ENCODE measurements at places on chromosomes 2 and 18.
A peak's percentile ranks its signal among the peaks of the same experiment; 100 is the strongest.

DNA sequence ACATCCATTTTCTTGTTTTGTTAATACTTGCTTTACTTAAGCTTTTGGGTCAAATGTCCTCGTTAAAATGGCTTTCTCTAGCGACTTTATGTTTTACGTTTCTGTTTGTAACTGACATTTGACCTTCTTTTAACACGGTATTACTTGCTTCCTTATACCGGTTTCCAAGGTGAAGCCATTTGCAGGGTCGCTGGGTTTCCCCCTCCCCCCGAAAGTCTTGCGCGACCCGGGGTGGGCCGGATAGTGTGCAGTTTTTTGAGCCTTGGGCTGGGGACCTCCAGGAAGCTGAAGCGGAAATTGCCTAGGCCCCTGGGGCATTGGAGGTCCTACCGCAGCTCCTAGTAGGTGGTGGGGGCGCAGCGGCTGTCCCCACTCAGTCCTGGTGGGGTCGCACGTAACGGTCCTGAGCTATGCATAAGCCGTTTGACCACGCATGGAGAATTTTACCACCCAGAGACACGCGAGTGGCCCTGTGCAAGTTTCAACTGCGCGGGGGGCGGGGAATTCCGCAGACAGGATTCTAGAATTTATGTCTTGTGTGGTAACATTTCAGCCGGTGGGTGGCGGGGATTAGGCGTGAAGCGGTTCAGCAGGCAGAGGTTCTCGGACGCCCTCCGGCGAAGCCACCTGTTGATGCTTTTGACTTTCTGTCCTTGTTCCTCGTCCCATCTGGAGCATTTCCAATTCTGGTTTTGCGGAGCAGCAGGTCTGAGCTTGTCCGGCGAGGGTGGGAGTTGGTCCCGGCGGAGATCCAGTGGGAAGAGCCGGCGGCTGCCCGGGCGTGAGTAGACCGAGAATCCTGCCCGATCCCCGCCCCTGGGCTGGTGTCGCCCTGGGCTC is 2.4 kb downstream of the CFLAR start:
- peak; percentile 92 for DNase-seq

- DNase-seq = no peak
Measured at GRCh38 chr2:86249579-86250391, 50.5 kb downstream of the MRPL35 start.

- DNase-seq = no peak
Measured at GRCh38 chr2:218123986-218124385, 1.8 kb upstream of the CXCR2 start.

DNA sequence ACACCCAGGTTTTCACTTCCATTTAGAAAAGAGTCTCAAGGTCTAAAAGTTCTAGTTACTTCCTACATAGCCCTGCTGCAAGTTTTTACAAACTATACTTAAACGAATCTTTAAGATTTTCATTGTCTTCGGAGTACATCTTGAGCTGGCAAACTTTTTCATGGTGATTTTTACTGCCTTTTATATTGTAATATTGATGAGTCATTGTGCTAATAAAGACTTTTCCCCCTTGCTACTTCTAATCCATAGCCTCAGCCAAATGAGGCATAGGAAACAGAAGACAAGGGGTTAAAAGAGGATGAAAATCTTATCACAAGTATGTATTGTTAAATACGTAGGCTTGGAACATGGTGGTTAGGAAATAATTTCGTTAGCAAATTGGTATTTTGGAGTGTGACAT is 4.1 kb downstream of the DPP10 start:
- no peak for DNase-seq

DNA sequence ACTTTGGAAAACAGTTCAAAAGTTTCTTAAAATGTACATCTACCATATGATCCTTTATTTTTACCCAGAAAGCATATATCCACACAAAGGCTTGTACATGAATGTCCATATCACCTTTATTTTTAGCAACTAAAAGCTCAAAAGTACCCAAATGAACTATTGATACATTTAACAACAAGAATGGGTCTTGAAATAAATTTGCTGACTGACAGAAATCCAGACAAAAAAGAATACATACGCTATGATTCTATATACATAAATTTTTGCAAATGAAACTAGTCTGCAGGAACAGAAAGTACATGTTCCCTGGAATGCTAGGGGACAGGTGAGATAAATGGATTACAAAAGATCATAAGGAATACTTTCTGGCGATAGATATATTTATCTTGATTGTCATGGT is 96.3 kb upstream of the KYNU start:
- no peak for DNase-seq

DNA sequence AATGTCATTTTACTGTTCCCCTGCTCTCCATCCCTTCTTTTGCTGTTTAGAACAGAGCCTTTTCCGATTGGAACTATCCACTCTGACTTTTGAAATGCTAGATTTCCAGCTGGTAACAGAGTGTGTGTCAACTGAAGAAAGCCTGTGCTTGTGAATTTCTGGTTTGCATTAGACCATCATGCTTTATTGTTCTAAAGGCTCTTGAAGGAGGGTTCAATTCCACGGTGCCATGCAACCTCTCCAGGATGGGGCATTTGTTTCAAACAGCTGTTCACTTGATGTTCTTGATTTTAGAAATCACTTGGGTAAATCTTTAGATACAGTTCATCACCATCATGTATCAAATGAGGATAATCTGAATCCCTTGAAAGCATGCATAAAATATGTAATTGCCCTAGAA is 156.7 kb downstream of the QPCT start:
- no peak for DNase-seq

DNA sequence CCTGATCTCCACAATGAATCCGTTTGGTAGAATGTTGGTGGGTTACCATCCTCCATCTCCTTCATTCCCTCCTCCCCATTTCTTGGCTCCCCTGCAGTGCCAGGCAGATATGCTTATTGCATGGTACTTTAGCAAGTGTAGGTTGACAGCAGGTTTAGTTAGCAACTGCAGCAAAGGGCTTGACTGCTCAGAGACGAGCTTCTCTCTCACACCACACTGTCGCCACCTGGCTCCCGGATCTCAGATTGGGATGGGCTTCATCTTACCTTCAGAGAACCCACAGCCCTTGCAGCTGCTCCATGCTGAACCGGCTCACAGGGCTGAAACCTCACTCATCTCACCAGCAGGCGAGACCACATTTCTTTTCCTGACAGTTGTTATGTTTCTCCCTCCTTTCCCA is 88.8 kb downstream of the VWA3B start:
- DNase-seq = no peak

DNA sequence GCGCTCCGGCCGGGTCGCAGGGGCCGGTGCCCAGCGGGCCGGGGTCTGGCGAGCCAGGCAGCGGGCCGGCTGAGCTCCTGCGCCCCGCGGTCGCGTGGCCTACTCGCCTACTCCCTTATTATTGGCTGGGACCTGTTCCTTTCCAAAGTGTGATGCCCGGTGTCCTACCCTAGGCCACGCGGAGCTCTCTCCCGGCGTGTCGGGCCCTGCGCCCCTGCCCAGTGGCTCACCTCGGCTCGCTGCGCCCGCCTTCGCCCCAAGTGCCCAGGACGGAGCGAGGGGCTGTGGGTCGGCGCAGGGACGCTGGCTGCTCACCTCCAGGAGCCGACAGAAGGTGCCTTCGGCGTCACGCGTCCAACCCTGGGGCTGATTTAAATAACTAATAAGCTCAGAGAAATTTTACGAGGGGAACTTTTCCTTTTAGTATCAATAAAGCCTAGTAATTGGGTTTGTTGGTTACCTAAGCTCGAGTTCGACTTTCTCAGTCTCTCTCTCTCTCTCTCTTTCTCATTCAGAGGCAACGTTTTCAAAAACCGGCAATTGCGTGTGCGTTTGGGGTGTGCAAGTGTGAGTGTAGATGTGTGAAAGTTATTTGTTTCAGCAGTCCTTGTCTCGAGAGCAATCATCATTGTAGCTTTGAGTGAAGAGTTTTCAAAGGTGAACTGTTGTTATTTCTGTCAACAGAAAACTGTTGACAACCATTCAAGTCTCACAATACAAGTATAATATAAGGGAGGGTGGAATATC is 7.0 kb upstream of the SATB2 start:
- no peak for DNase-seq

- DNase-seq = no peak
Measured at GRCh38 chr2:191303140-191304005, 58.2 kb downstream of the MYO1B start.

GRCh38 chr2:48725696-48726494 is 29.6 kb downstream of the LHCGR start:
- DNase-seq = no peak

DNA sequence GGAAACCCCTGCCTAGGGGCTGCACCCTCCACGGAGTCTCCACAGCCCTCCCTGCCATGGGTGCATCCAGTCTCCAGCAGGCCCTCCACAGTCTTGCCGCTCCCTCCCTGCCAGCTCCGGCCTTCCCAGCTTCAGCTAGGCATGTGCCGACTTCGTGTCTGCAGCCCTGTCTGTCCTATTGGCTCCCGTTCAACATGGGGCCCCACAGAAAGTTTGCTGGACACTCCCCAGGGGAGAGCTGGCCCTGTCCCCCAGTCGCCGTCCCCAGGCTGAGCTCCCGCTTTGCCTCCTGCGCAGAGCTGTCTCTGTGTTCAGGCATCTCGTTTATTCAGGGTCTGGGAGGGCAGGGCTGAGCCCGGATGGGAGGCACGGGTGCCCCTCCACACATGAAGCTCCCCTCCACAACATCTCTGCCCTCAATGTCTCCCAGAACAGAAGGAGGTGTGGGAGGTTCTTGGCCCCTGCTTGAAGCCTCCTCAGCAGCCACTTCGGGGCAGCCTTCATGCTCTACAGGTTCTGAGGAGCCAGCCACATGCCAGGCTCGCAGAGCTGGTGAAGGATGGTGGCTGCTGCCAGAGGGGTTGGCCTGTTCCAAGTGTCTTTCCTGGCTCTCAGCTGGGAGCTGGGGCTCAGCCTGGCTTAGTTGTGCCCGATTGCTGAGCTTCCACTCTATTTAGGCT is 120.1 kb upstream of the PXDN start:
- no peak for DNase-seq

DNA sequence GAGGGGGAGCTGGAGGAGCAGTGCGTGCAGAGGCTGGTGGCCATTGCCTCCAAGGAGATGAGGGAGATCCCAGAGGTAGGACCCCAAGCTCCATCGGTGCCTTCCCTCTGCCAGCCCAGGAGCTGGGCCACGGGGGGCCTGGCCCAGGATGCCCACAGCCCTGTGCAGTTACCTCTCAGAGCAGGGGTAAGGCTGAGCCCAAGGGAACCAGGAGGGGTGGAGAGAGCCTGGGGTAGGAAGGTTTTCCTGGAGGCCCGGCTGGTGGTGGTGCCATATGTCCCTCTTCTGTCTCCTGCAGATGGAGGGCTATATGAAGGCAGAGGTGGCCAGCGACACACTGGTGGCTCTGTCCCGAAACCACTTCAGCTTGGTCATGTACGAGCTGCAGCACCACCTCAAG is 11.4 kb downstream of the MROH2A start:
- no peak for DNase-seq
